ENCODE measurements at places on chromosomes 13 and 19. TPM values are rescaled to one million over a fixed set of nuclear protein-coding genes. Genes with fewer than 3 reads are reported as not detected.
A peak's percentile ranks its signal among the peaks of the same experiment; 100 is the strongest.

DNA sequence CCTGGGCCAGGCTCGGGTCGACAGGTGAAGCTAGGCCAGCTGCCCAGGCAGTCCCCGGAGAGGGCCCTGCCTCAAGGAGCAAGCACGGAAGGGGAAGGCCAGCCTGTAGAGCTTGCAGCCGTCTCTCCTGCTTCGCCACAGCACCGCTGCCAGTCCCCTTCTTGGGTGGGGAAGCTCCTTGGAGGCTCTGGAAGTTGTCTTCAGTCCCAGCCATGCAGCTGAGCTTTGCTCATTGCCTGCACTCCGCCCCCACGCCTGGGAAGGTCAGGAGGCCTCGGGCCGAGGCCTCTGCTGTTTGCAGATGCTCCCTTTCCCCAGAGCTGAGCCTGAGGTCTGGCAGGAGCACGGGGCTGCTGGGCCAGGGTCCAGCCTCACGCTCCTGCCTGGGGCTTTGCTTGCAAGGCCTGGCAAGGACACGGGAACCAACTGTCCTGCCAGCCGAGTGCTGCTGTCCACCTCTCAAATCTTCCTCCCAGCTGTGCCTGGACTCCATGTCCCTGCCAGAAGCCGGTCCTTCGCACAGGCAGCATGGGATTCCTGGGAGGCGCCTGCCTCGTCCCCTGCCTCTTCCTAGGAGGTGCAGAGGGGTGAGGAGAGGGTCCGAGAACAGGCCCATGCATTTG is 13.3 kb downstream of the PLEKHF1 start:
- H3K27ac ChIP-seq: no peak overlapping the region
- no peaks in the 10 kb centered on the region for H3K27me3 ChIP-seq
- DNase-seq: no peak
- H3K36me3 ChIP-seq: peaks cover 29% of the 10 kb centered on the region
- peaks cover 31% of the 10 kb centered on the region for H3K4me1 ChIP-seq

DNA sequence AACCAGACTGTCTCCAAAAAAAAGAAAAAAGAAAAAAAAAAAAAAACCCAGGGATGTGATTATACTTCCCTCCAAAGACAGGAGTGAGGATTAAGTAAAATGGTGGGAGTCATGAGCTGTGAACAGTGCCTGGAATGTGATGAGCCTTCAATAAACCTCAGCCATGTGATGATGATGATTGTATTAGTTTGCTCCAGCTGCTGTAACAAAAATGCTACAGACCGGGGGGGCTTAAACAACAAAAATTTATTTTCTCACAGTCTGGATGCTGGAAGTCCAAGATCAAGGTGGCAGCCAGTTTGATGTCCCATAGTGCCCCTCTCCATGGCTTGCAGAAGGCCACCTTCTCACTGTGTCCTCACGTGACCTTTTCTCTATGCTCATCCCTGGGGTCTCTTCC is 8.9 kb upstream of the PVR start:
- H3K4me3 ChIP-seq: no peak overlapping the region
- H3K27ac ChIP-seq: no peak overlapping the region
- no peak for DNase-seq
- peaks cover 6% of the 10 kb centered on the region for H3K27me3 ChIP-seq
- no peaks in the 10 kb centered on the region for H3K36me3 ChIP-seq

- DNase-seq: no peak
- H3K4me3 ChIP-seq: no peak overlapping the region
- H3K27me3 ChIP-seq: no peaks in the 10 kb centered on the region
- no peak overlapping the region for H3K27ac ChIP-seq
- peaks cover 29% of the 10 kb centered on the region for H3K36me3 ChIP-seq
These were observed 26.9 kb downstream of the SIN3B start for GRCh38 chr19:16856091-16856490.

- H3K4me3 ChIP-seq: no peak overlapping the region
- H3K36me3 ChIP-seq: no peaks in the 10 kb centered on the region
- no peak overlapping the region for H3K27ac ChIP-seq
- DNase-seq: no peak
- no peaks in the 10 kb centered on the region for H3K4me1 ChIP-seq
These were observed 515.5 kb downstream of the MYO16 start for GRCh38 chr13:109144693-109145437.

DNA sequence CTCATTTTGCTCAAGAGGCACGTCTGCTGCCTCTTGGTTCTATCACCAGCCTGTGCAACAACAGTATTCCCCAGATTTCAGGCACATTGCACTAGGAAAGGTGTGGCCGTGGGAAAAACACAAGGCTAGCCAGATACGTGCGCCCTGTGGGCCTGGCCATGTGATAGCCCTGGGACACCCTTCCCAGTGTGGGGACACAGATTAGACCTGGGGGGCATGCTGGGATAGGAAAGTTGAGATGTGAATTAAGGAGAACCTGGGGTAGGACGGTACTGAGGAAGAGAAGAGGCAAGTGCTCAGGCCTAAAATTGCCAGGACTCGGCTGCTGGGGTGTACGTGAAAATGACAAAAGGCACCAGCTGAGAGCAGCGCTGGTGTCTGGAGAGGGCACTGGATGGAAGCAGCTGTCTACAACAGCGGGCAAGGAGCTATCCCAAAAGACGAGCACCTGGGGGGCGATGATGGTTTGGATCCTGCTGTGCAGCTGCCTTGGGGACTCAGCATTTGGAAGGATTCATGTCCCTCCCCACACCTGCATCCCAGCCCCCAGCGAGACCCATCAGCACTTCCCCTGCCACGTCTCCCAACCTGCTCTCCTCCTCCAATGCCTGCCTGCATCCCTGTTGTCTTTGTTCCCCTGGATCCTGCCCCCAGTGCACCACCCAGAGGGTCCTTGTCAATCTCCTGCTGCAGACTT is 54.3 kb downstream of the GGACT start:
- no peak overlapping the region for H3K27ac ChIP-seq
- no peak overlapping the region for H3K4me3 ChIP-seq
- DNase-seq: no peak
- H3K27me3 ChIP-seq: no peaks in the 10 kb centered on the region
- H3K4me1 ChIP-seq: peaks cover 13% of the 10 kb centered on the region

GRCh38 chr13:51881296-51881695 is 19.5 kb downstream of the CCDC70 start:
- no peak overlapping the region for H3K27ac ChIP-seq
- no peaks in the 10 kb centered on the region for H3K4me1 ChIP-seq
- H3K4me3 ChIP-seq: no peak overlapping the region
- H3K27me3 ChIP-seq: peaks cover 9% of the 10 kb centered on the region
- no peaks in the 10 kb centered on the region for H3K36me3 ChIP-seq
- no peak for DNase-seq

- H3K27me3 ChIP-seq: peaks cover 4% of the 10 kb centered on the region
- no peak overlapping the region for H3K4me3 ChIP-seq
- DNase-seq: peak; percentile 70
These were observed 20.4 kb downstream of the MISP start for GRCh38 chr19:771332-771785.

- no peak overlapping the region for H3K27ac ChIP-seq
- no peak for DNase-seq
- H3K36me3 ChIP-seq: no peaks in the 10 kb centered on the region
- H3K27me3 ChIP-seq: peaks cover 14% of the 10 kb centered on the region
- H3K4me3 ChIP-seq: no peak overlapping the region
These were observed 25.7 kb downstream of the CNMD start for GRCh38 chr13:52713894-52714293.

GRCh38 chr19:7109678-7110289 is 40.3 kb downstream of the ZNF557 start:
- DNase-seq: no peak
- H3K36me3 ChIP-seq: no peaks in the 10 kb centered on the region
- H3K27ac ChIP-seq: no peak overlapping the region
- no peaks in the 10 kb centered on the region for H3K4me1 ChIP-seq
- H3K4me3 ChIP-seq: no peak overlapping the region

DNA sequence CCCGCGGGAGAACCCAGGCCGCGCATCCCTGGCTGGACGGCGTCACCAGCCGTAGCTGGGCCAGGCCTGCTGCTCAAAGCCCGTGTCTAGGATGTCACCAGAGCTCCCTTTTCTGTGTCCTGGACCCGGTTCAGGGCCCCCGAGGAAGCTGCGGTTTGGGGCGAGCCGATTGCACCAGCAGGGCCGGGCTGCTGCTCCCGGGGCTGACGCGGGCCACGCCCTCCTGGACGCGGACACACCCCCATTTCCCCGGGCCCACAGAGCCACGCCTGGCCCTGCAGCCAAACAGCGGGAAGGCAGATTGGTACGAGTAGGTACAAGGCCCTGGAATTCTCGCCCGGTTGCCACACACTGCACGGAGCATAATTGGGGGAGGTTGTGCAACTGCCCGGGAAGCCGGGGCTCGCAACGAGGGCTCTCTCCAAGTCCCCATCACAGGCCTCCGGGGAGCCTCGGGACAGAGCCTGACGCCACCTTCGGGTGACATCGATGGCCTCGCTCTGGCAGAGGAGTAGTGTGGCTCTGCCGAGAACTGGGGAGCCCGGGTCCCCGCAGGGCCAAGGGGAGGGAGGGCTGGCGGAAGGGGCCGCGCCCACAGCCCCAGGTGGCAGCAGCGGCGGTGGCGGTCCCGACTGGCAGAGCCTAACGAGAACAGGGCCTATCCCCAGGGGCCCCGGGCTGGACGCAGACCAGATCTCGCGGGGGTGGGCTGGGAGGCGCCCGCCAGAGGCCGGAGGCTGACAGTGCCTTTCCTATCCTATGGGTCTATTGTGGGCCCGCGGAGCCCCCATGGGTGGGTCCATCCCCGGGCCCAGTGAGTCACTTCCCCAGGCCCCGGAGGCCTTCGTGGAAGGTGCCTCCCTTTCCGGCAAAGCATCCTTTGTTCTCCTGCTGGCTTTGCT is 23.5 kb downstream of the KCTD15 start:
- H3K27ac ChIP-seq: peak overlapping the region; percentile 79
- DNase-seq: peak; percentile 92
- peaks cover 3% of the 10 kb centered on the region for H3K27me3 ChIP-seq
- peaks cover 23% of the 10 kb centered on the region for H3K4me1 ChIP-seq
- no peaks in the 10 kb centered on the region for H3K36me3 ChIP-seq

- H3K27ac ChIP-seq: no peak overlapping the region
- H3K36me3 ChIP-seq: no peaks in the 10 kb centered on the region
- H3K4me1 ChIP-seq: peaks cover 3% of the 10 kb centered on the region
- H3K27me3 ChIP-seq: peaks cover 2% of the 10 kb centered on the region
- H3K4me3 ChIP-seq: no peak overlapping the region
These were observed 5.2 kb upstream of the LRRC8E start for GRCh38 chr19:7883105-7883504.

DNA sequence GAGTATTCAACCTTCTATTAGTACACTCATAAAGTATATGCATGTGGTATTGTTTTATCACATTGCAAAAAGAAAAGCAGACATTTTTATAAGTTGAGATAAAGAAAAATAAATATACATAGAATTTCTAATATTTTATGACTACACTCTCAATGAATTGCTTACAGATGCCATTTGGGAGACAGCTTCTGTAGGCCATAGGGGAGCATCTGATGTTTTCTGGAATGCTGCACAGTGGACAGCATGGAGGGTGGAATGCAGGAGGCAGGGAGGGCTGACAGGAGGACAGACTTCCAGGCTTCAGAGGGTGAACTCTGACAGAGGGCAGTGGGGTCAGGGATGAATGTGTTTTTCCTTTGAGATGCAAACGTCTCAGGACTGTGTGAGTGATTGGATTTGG is 45.8 kb downstream of the MIPEP start:
- H3K4me1 ChIP-seq: peaks cover 11% of the 10 kb centered on the region
- no peaks in the 10 kb centered on the region for H3K36me3 ChIP-seq
- no peak overlapping the region for H3K27ac ChIP-seq
- no peak overlapping the region for H3K4me3 ChIP-seq
- no peaks in the 10 kb centered on the region for H3K27me3 ChIP-seq
- no peak for DNase-seq

DNA sequence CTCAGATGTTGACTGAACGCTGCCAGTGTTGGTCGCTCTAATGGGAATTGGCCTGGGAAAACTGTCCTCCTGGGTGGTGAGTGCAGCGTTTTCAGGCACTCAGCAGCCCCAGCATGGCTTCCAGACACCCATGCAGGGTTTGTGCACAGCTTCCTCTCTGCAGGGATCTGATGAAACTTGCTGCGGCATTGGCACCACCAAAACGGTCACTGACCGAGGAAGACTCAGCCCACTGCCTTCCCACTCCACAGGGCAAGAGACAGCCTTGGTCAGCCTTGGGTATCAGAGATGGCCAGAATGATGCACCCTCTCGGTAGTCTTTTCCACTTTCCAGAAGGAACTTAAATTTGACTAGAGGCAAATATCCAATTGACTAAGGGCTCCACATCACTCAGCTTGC is 398.9 kb downstream of the IRS2 start:
- H3K27me3 ChIP-seq: no peaks in the 10 kb centered on the region
- no peak for DNase-seq
- H3K4me3 ChIP-seq: no peak overlapping the region
- H3K4me1 ChIP-seq: no peaks in the 10 kb centered on the region

DNA sequence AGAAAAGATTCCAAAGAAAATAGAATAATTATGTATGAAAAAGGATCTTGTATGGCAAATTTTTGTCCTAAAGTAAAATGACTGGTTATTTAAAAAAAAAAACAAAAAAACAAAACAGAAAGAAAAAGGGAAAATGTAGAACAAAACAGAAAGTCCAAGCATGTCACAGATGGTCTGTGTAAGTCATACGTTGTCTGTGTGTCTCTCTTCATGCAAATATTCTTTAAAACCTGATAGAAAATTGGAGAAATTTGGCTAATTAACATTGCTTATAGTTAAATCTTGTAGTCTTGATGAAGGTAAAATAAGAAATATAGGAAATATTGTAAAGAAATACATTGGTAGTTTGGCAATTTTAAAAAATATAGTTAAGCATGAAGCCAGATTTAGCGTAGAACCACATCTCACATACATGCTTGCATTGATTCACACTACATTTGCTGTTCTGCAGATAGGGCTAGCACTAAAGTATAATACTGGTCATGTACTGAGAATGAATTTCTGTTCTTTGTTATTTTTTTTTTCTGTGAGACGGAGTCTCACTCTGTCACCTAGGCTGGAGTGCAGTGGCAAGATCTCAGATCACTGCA is 58.4 kb downstream of the SPRYD7 start:
- H3K4me1 ChIP-seq: no peaks in the 10 kb centered on the region
- H3K36me3 ChIP-seq: no peaks in the 10 kb centered on the region
- H3K4me3 ChIP-seq: no peak overlapping the region
- no peak overlapping the region for H3K27ac ChIP-seq
- peaks cover 13% of the 10 kb centered on the region for H3K27me3 ChIP-seq

GRCh38 chr19:7705387-7706187 is 3.7 kb upstream of the FCER2 start:
- H3K27me3 ChIP-seq: peaks cover 16% of the 10 kb centered on the region
- no peaks in the 10 kb centered on the region for H3K36me3 ChIP-seq
- peak; percentile 89 for DNase-seq
- H3K4me3 ChIP-seq: peak overlapping the region; percentile 77

DNA sequence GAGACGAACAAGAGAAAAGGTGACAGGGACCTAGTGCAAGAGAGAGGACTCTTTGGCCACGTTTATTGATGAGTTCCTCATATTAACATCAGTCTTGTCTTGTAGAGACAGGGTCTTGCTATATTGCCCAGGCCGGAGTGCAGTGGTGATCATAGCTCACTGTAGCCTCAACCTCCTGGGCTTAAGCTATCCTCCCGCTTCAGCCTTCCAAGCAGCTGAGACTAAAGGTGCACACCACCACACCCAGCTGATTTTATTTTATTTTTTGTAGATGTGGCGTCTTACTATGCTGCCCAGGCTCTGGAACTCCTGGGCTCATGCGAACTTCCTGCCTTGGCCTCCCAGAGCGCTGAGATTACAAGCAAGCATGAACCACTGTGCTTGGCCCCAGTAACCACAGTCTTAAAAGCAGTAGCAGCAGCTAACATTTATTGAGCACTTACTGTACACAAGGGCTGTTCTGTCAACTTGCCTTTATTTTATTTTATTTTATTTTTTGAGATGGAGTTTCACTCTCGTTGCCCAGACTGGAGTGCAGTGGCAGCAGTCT is 1.1 kb upstream of the SH2D3A start:
- peaks cover 46% of the 10 kb centered on the region for H3K4me1 ChIP-seq
- no peaks in the 10 kb centered on the region for H3K27me3 ChIP-seq
- DNase-seq: peak; percentile 76
- H3K27ac ChIP-seq: peak overlapping the region; percentile 92
- H3K36me3 ChIP-seq: peaks cover 2% of the 10 kb centered on the region

The PINLYP gene
- total RNA-seq: 9.9 TPM

The MEX3D gene
- 16.1 TPM for total RNA-seq

The SYNGR4 gene
- total RNA-seq: 0.33 TPM

Data from activated CD4-positive, alpha-beta T cell treated with anti-CD3 and anti-CD28 coated beads, Interleukin-2, amount 10 ng/mL, durations not matched to agents 24 days and 14 days (primary cell).